Kidney capillary endothelial cell (primary cell): ENCODE measurements at places on chromosomes 11 and 22.

DNA sequence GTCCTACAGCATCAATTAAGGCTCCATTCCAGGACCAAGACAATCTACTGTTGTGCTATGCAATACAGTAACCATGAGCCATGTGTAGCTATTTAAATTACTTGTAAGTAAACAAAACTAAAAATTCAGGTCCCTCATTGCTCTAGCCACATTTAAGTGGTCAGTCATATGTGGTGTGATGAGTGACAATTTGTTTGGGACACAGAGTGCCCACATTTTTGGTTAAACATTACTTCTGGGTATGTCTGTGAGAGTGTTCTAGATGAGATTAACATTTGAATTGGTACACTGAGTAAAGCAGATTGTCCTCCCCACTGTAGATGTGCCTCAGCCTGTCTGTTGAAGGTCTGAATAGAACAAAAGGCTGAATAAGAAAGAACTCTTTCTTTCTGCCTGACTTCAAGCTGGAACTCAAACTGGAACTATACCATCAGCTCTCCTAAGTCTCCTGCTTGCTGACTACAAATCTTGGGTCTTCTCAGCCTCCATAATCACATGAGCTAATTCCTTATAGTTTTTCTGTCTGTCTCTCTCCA, 15.8 kb downstream of the KBTBD3 start:
- DNase-seq: no peak

GRCh38 chr22:49765951-49766350, 61.7 kb downstream of the BRD1 start:
- no peak for DNase-seq

DNA sequence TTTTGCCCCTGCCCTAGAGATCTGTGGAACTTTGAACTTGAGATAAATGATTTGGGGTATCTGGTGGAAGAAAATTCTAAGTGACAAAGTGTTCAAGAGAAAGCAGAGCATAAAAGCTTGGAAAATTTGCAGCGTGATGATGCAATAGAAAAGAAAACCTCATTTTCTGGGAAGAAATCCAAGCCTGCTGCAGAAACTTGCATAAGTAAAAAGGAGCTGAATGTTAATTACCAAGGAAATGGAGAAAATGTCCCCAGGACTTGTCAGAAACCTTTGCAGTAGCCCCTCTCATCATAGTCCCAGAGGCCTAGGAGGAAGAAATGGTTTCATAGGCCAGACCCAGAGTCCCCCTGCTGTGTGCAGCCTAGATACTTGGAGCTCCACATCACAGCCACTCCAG, 686.9 kb downstream of the FAM181B start:
- DNase-seq: no peak

DNA sequence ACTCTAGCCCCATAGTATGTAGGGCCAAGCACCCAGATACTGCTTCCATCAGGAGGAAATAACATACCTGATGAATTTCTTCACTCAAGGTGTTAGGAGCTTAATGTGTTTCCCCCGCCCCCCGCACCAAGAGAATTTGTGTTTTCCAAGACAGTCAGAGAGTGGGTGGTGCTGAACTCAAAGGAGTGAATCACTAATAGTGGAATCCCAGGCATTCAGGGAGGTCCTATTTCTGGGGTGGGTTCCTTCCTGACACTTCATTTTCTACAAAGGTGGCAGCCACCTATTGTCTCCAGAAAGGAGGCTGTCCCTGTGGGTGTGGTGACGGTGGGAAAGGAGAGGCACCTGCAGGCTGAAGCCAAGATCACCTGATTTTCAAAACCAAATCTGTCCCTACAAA, 50.8 kb upstream of the ELF5 start:
- DNase-seq: no peak

GRCh38 chr22:33555814-33556522, 364.3 kb downstream of the LARGE1 start:
- DNase-seq: no peak

GRCh38 chr11:76408171-76408965, 27.2 kb downstream of the GVQW3 start:
- peak; percentile 48 for DNase-seq

DNA sequence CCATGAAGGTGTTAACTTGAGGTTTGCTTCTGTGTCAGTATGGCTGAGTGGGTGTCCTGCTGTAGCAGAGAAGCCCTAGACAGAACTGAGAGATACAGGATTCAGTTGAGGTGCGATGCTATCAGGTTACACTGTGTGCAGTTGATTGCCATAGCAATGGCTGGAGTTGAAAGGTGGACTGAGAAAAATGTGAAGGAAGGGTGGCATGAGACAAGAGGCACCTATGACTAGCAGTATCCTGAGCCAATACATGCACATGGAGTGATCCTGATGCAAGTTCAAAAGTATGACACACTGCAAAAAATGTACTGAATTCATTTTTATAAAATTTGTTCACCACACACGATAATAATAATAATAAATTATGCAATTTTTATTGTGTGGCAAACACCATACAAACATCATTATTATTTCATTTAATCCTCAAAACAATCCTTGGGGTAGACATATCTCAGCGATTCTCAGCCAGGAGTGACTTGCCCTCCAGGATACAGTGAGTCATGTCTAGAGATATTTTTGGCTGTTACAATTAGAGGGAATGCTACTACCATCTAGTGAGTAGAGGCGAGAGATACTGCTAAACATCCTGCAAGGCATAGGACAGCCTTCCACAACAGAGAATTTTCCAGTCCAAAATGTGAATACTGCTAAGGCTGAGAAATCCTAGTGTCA, 3.9 kb upstream of the PIWIL4 start:
- DNase-seq: peak; percentile 82

DNA sequence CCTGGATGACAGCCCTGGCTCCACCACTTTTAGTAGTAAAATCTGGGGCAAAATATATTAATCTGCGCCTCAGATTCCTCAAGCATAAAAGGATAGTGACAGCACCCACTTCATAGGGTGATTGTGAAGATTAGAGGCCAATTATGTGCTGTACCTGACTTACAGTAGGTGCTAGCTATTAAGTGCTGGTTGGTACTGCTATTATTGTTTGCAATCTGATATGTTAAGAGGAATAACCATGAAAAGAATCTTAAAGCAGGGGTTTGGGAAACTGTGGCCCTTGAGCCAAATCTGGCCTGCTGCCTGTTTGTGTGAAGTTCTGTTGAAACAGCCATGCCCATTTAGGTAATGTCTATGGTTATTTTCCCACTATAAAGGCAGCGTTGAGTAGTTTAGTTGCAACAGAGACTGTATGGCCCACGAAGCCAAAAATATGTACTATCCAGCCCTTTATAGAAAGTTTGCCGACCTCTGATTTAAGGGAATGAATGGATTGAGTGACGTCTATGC, 44.7 kb upstream of the MN1 start:
- DNase-seq: no peak

- no peak for DNase-seq
Measured at GRCh38 chr11:26914968-26915367, 78.9 kb upstream of the FIBIN start.

DNA sequence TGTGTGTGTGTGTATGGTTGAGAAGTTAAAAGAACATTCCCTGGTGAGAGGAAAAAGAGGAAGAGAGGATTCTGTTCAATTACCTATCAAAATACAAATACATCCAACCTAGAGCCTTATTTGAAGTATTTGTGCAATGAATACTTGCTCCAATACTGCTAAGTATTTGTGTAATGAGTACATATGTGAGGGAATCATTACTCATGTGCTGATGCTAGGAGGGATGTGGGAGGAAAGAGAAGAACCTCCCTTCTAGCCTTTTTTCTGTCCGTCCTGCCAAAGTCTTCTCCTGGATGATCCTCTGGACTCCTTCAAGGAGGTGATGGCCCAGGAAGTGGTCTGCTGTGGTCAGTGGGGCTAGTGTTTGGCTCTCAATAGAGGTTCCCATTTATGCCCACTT, 36.0 kb upstream of the ACCSL start:
- no peak for DNase-seq

- DNase-seq: no peak
Measured at GRCh38 chr11:117866526-117866925, 9.9 kb downstream of the FXYD6 start.

DNA sequence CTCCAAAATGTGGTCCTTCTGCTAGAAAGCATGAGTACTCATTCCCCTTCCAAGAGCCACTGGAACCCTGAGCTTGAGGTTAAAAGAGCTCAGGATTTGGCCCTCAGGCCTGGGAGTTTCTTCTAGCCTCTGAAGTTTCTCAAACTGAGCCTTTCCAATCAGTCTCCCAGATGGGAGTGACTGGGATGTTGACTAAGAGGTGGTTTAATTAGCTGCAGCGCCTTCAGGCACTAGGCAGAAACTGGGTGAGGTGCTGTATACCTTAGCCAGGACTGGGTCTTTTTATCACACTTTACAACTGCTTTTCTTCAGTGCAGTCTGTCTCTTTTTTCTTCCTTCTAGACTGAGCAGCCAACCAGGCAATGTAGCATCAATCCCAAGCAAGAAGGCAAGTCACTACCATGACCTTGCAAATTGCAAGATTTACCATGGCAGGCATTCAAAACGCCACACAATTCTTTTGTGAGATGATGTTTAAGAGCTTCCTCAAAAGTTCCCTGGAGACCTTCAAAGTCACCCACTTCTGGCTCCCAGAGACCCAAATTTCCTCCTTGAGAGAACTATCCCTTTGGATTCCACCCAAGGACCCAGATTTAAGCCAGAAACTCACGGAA, 93.0 kb downstream of the SLC1A2 start:
- no peak for DNase-seq

GRCh38 chr11:96043291-96043690, 119.4 kb upstream of the MTMR2 start:
- DNase-seq: no peak

GRCh38 chr11:128705124-128705920, 11.4 kb downstream of the FLI1 start:
- peak; percentile 88 for DNase-seq

- DNase-seq: no peak
Measured at GRCh38 chr11:74634537-74634936, 42.2 kb downstream of the POLD3 start.

DNA sequence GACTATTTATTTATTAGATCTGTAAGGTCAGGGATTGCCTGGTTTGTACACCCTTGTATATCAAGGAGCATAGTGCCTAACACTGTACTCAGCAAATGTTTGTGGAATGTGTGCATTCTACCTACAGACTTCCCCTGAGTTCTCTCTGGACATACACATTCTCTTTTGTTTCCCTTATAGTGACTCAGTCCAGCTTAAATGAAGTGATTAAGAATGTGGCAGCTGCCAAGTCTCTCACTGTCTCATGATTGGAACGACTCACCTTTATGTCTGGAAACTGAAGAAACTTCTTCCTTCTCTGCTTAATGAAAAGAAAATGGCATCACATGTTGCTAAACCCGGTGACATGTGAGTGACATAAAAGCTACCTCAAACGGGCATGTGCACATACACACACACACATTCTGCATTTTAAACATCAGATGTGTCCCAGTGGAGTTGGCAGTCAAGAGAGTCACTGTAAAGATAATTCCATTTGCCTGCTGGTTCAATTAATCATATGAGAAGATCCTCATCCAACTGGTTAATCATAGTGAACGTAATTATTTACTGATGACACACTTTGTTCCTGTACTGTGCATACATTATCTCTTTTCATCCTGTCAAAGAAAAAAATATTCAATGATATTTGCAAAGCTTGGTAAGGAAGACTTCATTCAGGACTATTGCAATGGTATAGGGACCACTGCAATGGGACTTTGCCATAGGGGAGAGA, 42.8 kb downstream of the GLYAT start:
- peak; percentile 48 for DNase-seq

- no peak for DNase-seq
Measured at GRCh38 chr11:18727479-18728236, 1.7 kb upstream of the IGSF22 start.

DNA sequence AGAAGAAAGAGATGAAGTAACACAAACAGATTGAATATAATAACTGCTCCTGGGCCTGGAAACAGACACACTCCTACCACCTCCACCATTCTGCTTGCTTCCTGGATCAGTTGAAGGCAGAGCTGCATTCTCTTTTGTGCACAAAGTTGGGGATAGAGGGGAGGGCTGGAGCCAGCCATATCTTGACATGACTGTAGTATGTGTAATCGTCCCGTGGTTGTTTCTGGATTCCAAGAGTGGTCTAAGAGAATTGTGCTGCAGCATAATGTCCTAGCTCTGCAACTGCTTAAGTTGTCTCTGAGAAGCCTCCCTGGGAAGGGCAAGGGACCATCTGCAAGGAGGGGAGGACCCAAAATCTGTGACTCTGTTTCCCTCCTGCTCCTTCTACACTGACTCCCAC, 3.2 kb downstream of the CRY2 start:
- no peak for DNase-seq

GRCh38 chr11:65077451-65077850, 6.4 kb downstream of the CDCA5 start:
- no peak for DNase-seq

DNA sequence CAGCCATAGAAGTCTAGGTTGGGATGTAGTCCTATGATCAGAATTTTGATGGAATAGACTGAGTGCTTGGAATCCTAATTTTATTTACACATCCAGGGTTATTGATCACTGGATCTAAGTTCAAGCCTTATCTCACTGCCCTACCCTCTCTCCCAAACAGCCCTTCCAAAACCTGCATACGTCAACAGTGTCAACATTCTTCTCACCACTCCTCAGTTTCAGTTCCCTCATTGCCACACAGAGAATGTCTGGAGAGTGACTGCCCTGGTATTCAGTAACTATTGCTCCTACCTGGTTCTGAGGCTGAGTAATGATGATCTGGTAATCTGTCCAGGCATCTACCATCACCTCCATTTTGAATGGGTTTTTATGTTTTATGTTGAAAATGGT, 60.0 kb downstream of the GLYATL1 start:
- no peak for DNase-seq

DNA sequence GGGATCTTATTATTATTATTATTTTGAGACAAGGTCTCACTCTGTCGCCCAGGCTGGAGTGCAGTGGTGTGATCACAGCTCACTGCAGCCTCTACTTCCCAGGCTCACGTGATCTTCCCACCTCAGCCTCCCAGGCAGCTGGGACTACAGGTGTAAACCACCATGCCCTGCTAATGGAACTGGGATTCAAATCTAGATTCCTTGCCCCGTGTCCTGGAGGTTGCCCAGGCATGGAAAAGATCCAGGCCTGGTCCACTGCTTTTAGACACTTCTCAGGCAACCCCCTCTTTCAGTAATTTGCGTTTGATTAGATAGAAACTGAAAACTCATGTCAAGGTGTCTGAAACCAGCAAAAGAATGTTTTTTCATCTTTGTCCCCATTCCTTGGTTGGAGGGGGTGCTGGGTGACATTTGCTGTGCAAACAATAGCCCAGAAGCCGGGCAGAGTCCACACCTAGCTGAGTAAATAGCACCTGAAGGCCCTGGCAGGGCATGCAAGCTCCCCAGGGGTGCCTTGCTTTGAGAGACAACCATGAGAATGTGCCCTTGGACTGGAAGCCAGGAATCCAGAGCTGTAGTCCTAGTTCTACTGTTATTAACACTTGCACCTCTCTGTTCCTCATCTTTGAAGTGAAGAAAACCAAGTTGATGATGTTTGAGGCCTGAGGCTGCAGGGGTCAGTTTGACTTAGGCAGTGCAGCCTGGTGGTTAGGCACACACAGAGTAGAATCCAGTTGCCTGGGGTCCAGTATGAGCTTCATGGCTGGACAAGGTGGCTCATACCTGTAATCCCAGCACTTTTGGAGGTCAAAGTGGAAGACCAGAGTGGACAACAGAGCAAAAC, 19.1 kb upstream of the XBP1 start:
- DNase-seq: no peak

- DNase-seq: no peak
Measured at GRCh38 chr11:75955443-75955842, 140.4 kb downstream of the UVRAG start.

- no peak for DNase-seq
Measured at GRCh38 chr22:22048318-22048942, 65.8 kb upstream of the TOP3B start.
